HFFc6 (cell line): ENCODE measurements at places on chromosomes 1 and 21. TPM values are rescaled to one million over a fixed set of nuclear protein-coding genes. Genes with fewer than 3 reads are reported as not detected.
A peak's percentile ranks its signal among the peaks of the same experiment; 100 is the strongest.

The PAQR6 gene
- total RNA-seq = 0.43 to 0.58 TPM (median 0.45 TPM) in 3 replicates

The PAPPA2 gene
- 0.17 to 0.54 TPM (median 0.39 TPM) in 3 replicates for total RNA-seq

The SELP gene
- total RNA-seq = not detected in 3 replicates

The MRPL39 gene
- total RNA-seq = 21.9 to 32.4 TPM (median 30.1 TPM) in 3 replicates

The C4BPA gene
- total RNA-seq = not detected in 2 replicates

The TRIM58 gene
- total RNA-seq = not detected in 3 replicates

The LHX4 gene
- 0.28 to 0.71 TPM (median 0.36 TPM) in 3 replicates for total RNA-seq

The SDHC gene
- total RNA-seq = 239 to 259 TPM (median 242 TPM) in 3 replicates

The SERTAD4 gene
- 3.3 to 3.9 TPM (median 3.5 TPM) in 3 replicates for total RNA-seq

The FNDC10 gene
- 1.8 to 5.1 TPM (median 3.9 TPM) in 3 replicates for total RNA-seq

- H3K4me3 ChIP-seq = no peak overlapping the region
- H3K4me1 ChIP-seq = peaks cover 46% of the 10 kb centered on the region
Measured at GRCh38 chr1:98355656-98356383, 305.7 kb upstream of the SNX7 start.

DNA sequence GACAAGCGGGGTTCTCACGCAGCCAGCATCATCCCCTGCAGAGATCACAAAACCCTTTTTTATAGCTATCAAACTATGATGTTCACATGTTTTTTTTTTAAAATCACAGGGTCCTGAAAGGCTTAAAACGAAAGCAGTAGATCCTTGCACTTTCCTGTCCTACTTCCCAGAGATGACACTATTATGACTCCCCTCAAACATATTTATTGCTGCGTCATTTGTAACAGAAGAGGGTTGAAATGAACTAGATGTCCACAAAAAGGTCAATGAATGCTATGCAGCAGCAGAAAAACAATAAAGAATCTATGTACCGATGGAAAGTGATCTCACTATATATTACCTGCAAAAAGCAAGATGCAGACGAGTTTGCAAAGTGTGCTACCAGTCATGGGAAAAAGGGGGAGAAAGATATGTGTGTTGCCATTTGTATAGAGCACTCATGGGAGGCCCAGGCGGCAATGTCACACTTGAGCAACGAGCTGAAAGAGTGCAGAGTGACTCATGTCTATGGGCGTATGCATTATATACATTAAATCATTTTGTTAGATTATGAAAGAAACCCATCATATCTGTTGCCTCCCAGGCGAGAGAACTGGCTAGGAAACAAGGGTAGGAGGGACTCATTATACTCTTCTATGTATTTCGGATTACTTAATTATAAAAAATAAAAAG, 68.9 kb upstream of the PARP1 start:
- H3K36me3 ChIP-seq = no peaks in the 10 kb centered on the region
- peaks cover 6% of the 10 kb centered on the region for H3K4me1 ChIP-seq
- DNase-seq = no peak
- H3K27me3 ChIP-seq = peaks cover 13% of the 10 kb centered on the region
- no peak overlapping the region for H3K4me3 ChIP-seq

DNA sequence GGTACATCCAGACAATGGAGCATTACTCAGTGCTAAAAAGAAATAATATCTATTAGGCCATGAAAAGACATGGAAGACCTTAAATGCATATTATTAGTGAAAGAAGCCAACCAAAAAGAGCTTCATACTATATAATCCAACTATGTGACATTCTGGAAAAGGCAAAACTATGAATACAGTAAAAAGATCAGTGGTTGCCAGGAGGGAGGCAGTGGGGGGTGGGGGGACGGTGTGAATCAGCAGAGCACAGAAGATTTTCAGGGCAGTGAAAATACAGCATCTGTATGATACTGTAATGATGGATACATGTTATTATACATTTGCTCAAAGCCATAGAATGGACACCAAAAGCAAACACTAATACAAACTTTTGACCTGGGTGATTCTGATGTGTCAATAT, 339.4 kb upstream of the SNX7 start:
- no peak for DNase-seq
- H3K4me3 ChIP-seq = no peak overlapping the region
- H3K27me3 ChIP-seq = no peaks in the 10 kb centered on the region; the same call in 1 of the 2 replicates
- H3K4me1 ChIP-seq = peaks cover 73% of the 10 kb centered on the region

GRCh38 chr1:24141311-24141997, 1.5 kb downstream of the IL22RA1 start:
- no peak overlapping the region for H3K4me3 ChIP-seq
- H3K27me3 ChIP-seq = peaks cover 52% of the 10 kb centered on the region
- H3K4me1 ChIP-seq = no peaks in the 10 kb centered on the region; the same call in 1 of the 2 replicates
- no peaks in the 10 kb centered on the region for H3K36me3 ChIP-seq

GRCh38 chr1:119312500-119312899, 56.1 kb upstream of the HAO2 start:
- H3K27ac ChIP-seq = no peak overlapping the region
- no peaks in the 10 kb centered on the region for H3K36me3 ChIP-seq
- H3K27me3 ChIP-seq = peaks cover 21% of the 10 kb centered on the region
- no peak for DNase-seq
- no peak overlapping the region for H3K4me3 ChIP-seq
- H3K4me1 ChIP-seq = peaks cover 9% of the 10 kb centered on the region

GRCh38 chr1:108590957-108591356, 31.1 kb downstream of the EEIG2 start:
- peaks cover 2% of the 10 kb centered on the region for H3K27me3 ChIP-seq
- H3K4me3 ChIP-seq = no peak overlapping the region
- H3K4me1 ChIP-seq = peaks cover 47% of the 10 kb centered on the region

DNA sequence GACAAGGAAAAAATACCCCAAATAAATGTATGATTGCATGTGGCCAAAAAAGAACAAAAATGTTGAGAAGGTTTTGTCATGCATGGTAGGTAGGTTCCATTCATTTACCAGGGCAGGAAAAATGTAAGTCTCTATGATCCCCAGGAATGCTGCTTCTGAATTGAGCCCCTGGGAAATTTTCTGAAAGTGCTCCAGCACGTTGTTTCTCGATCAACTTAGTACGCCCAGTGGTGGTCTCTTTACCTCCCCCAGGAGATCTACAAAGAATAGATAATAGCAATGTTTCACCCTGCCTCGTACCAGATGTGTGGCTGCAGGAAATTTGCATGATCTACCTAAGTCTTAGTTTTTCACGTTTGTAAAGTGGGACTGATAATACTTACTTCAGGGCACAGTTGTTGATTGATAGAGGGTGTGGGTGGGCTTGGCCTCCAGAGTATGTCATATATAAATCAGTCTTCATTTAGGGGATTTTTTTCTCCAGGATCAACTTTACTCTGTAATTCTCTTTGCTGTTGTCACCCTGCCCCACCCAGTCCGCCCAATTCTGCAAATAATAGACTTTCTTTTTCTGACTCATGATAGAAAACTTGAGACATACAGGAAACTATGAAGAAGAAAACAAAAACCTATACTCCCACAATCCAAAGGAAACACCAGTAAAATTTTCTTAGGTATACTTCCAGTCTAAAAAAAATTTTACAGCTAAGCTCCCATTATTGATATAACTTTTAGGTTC, 462.0 kb upstream of the RUNX1 start:
- H3K27me3 ChIP-seq = no peaks in the 10 kb centered on the region; the same call in 1 of the 2 replicates
- no peaks in the 10 kb centered on the region for H3K36me3 ChIP-seq
- peak overlapping the region; percentile 75 for H3K27ac ChIP-seq
- DNase-seq = peak; percentile 41
- H3K4me3 ChIP-seq = peak overlapping the region; percentile 20
- H3K4me1 ChIP-seq = peaks cover 69% of the 10 kb centered on the region

- H3K27ac ChIP-seq = peak overlapping the region; percentile 73; the same call in 1 of the 2 replicates
- H3K4me3 ChIP-seq = peak overlapping the region; percentile 90
- H3K4me1 ChIP-seq = peaks cover 41% of the 10 kb centered on the region
- DNase-seq = no peak
- no peaks in the 10 kb centered on the region for H3K36me3 ChIP-seq
Measured at GRCh38 chr21:43721206-43721605, 2.3 kb downstream of the PDXK start.

DNA sequence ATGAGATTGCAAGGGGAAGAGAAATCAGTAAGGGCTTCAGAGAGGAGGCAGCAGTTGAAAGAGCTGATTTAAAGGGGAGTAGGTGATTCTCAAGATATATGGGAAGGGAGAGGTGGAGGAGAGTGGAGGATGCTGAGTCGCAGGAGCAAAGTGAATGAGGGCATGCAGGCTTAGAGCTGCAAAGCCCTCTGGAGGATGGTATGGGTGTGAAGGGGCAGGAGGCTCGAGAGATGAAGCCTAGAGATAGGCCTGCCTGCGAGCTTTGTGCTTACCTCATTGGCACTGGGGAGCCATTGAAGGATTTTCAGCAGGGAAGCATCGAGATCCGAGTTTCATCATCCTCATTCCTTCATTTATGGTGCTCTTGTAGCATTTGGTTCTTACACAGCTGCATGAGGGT, 15.8 kb upstream of the SH2D2A start:
- H3K4me1 ChIP-seq = peaks cover 11% of the 10 kb centered on the region
- no peaks in the 10 kb centered on the region for H3K36me3 ChIP-seq
- H3K27ac ChIP-seq = no peak overlapping the region
- no peak for DNase-seq
- H3K27me3 ChIP-seq = peaks cover 48% of the 10 kb centered on the region

- peaks cover 24% of the 10 kb centered on the region for H3K36me3 ChIP-seq
- H3K4me1 ChIP-seq = peaks cover 61% of the 10 kb centered on the region
- no peaks in the 10 kb centered on the region for H3K27me3 ChIP-seq
Measured at GRCh38 chr1:170067253-170067819, 7.2 kb downstream of the KIFAP3 start.

GRCh38 chr1:92790867-92791266, 6.0 kb upstream of the EVI5 start:
- H3K27me3 ChIP-seq = peaks cover 5% of the 10 kb centered on the region
- no peak for DNase-seq
- H3K4me3 ChIP-seq = no peak overlapping the region
- no peak overlapping the region for H3K27ac ChIP-seq
- 0 out of 2 replicates have a peak, but pooled peaks cover 4% of the 10 kb centered on the region for H3K36me3 ChIP-seq

GRCh38 chr1:22450351-22451021, 1.2 kb upstream of the ZBTB40 start:
- DNase-seq = no peak
- no peaks in the 10 kb centered on the region for H3K27me3 ChIP-seq
- H3K36me3 ChIP-seq = peaks cover 7% of the 10 kb centered on the region
- peak overlapping the region; percentile 24 for H3K4me3 ChIP-seq
- H3K27ac ChIP-seq = peak overlapping the region; percentile 50; the same call in 1 of the 2 replicates
- peaks cover 58% of the 10 kb centered on the region for H3K4me1 ChIP-seq

- no peak overlapping the region for H3K27ac ChIP-seq
- H3K27me3 ChIP-seq = peaks cover 17% of the 10 kb centered on the region; the same call in 1 of the 2 replicates
- DNase-seq = no peak
Measured at GRCh38 chr1:78045563-78045925, 222 bp upstream of the GIPC2 start.

- no peak overlapping the region for H3K4me3 ChIP-seq
- H3K27ac ChIP-seq = peak overlapping the region; percentile 42; the same call in 1 of the 2 replicates
- DNase-seq = no peak
- H3K27me3 ChIP-seq = peaks cover 3% of the 10 kb centered on the region; the same call in 1 of the 2 replicates
- peaks cover 33% of the 10 kb centered on the region; the same call in 1 of the 2 replicates for H3K4me1 ChIP-seq
Measured at GRCh38 chr1:62237950-62238374, 43.3 kb downstream of the L1TD1 start.

DNA sequence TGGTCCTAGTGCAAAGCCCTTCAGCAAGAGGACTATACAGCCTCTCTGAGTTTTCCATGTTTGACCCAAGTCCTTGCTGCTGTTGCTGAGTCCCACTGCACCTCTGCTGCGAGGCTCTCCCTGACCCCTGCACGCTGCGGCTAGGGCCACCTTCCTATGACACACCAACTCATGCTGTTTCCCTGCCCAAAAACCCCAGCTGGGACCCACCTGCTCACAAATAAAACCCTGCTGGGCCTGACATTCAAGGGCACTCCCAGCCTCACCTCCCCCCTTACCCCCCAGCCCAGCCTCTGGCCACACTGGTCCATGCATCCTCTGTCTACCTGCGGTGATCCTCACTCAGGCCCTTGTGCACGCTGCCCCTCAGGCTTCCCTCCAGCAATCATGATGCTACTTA, 12.3 kb upstream of the ASCL5 start:
- H3K4me1 ChIP-seq = peaks cover 30% of the 10 kb centered on the region
- H3K27ac ChIP-seq = no peak overlapping the region
- no peak for DNase-seq
- no peaks in the 10 kb centered on the region; the same call in 1 of the 2 replicates for H3K27me3 ChIP-seq
- no peak overlapping the region for H3K4me3 ChIP-seq
- H3K36me3 ChIP-seq = peaks cover 34% of the 10 kb centered on the region

DNA sequence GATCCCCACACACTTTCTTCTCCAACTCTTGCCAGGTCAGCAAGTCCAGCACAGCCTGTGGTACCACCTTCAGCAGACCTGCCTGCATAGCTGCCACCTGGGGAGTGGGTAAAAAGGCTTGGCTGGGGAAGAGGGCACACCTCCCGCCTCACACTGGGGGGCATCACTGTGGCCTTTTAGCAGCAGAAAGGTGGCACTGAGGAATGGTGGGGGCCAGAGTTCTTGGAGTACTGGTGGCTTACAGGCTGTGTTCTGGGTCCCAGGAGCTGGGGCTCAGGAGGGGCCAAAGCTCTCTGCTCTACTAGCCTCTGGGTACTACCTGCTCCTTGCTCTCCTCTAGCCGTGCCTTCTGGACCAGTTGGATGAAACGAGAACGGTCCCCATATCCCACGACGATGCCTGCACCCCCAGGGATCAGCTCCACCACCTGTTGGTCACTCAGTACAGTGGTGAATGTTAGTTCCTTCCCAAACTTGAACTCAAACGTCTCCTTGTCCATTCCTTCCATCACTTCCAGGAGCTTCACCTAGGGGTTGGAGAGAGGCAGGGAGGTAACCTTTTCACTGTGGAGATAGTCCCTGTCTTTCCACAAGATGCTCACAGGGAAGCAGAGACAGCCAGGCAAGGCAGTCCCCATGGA, 6.7 kb downstream of the HECTD3 start:
- H3K4me3 ChIP-seq = no peak overlapping the region
- no peaks in the 10 kb centered on the region; the same call in 1 of the 2 replicates for H3K27me3 ChIP-seq
- no peak overlapping the region for H3K27ac ChIP-seq
- peaks cover 24% of the 10 kb centered on the region for H3K36me3 ChIP-seq
- DNase-seq = no peak
- H3K4me1 ChIP-seq = peaks cover 2% of the 10 kb centered on the region; the same call in 1 of the 2 replicates

DNA sequence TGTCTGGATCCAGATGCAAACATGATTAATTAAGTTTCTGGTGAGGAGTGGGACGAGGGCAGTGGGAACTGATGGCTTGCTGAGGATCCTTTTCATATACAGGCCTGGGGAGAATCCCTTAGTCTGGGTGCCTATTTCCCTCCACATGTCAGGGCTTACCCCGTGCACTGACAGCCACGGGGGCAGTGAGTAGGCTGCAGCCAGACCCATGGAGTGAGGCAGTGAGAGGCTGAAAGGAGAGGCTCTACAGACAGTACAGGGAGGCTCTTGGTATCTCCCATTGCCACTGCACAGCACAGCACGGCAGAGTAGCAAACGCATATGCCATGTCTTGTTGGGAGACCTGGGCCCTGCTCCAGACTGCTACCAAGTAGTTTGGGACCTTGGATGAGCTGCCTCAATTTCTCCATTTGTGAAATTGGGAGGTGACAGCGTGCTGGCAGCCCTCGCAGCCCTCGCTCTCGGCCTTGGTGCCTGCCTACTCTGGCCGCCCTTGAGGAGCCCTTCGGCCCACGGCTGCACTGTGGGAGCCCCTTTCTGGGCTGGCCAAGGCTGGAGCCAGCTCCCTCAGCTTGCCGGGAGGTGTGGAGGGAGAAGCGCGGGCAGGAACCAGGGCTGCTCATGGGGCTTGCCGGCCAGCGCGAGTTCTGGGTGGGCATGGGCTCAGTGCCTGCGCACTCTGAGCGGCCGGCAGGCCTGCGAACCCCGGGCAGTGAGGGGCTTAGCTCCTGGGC, 35.3 kb upstream of the HAO2 start:
- H3K27me3 ChIP-seq = peaks cover 29% of the 10 kb centered on the region
- H3K27ac ChIP-seq = no peak overlapping the region
- no peak for DNase-seq
- peaks cover 14% of the 10 kb centered on the region; the same call in 1 of the 2 replicates for H3K4me1 ChIP-seq
